ENCODE measurements at places on chromosomes 6 and 20.

- no peak for DNase-seq
Observed at GRCh38 chr6:127023001-127023778, 95.3 kb upstream of the RSPO3 start.

DNA sequence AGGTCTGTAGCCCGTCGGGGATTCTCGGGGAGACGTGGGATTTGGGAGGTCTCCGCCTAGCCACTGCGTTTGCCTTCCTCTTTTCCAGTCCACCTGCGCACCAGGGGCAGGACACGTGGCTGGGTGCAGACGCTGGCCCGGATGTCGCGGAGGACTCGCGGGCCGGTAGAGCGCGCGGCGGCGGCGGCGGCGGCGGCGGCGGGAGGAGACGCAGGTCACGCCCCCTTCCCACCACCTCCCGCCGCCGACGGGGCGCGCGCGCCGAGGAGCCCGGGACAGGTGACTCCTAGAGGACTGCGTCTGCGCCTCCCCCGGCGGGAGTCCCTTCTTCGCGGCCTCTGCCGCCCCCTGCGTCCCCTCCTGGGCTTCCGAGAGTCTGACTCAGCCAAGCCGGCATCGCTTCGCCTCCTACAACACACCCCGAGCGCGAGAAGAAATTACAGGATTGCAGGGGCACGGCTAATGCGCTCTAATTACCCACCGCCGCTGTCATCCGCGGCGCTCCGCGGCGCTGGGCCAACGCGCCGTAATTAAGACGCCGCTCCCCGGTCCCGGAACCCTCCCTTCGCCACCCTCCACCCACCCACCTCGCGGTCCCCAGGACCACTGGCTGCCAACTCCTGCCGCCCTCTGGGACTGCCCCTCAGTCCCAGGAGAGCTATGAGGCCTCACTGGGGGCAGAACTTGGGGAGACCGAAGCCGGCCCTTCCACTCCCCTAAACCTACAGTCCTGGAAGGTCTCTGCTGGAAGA is 124.5 kb downstream of the MRPL14 start:
- peak; percentile 56 for DNase-seq

- peak; percentile 20 for DNase-seq
Observed at GRCh38 chr6:135438907-135439535, 58.5 kb downstream of the AHI1 start.

- DNase-seq = no peak
Observed at GRCh38 chr20:6178537-6178936, 55.7 kb upstream of the FERMT1 start.

DNA sequence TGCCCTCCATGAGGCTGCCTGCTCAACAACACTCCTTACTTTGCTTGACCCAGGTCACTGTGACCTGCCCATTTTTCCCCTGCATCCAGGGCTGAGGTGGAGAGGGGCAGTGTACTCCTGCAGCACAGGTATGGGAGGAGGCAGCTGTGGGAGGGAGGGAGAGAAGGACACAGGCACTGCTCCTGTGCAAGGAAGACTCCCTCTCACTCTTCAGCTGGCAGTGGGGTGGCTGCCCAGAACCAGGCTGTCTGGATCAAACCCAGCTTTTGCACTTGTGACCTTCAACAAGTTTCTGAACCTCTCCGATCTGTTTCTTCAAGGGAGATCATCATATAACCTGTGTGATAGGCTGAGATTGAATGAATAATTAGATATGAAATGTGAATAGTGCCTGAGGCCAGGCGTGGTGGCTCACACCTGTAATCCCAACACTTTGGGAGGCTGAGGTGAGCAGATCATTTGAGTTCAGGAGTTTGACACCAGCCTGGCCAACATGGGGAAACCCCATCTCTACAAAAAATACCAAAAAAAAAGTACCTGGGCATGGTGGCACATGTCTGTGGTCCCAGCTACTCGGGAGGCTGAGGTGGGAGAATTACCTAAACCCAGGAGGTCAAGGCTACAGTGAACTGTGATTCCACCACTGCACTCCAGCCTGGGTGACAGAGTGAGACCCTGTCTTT is 14.1 kb downstream of the TGIF2 start:
- DNase-seq = no peak

- no peak for DNase-seq
Observed at GRCh38 chr6:39339868-39340550, 17.5 kb upstream of the KCNK16 start.

DNA sequence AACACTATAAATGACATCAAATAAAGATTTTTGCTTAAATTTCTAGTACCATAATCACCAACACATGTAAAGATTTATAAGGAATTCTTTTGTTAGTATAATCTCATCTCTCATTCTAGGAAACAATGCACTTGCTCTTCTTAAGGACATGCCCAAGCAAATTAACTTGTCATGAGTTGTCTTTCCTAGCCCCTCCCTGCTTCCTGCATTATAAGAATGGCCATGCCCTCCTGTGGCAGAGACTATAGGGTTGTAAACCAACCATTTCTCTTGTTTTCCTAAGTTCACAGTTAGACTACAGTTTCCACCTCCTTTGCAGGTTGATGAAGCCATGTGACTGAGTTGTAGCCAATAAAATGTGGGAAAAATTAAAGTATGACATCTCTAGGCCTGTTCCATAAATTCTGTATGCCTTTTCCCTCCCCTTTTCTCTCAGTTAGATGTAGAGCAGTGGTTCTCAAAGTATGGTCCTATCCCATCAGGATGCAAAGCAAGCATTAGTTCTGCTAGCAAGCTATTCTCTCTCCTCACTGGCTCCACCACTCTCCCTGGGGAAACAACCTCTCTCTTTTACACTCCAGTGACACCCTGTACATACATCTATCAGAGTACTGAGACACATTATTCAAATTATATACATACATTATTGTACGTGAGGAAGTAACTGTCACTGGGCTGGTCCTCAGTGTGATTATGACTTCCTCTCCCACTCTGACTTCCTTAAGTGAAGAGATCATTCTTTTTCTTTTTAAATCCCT is 295.0 kb downstream of the PKHD1 start:
- DNase-seq = no peak

GRCh38 chr20:13340088-13340487 is 119.0 kb downstream of the ISM1 start:
- DNase-seq = no peak

DNA sequence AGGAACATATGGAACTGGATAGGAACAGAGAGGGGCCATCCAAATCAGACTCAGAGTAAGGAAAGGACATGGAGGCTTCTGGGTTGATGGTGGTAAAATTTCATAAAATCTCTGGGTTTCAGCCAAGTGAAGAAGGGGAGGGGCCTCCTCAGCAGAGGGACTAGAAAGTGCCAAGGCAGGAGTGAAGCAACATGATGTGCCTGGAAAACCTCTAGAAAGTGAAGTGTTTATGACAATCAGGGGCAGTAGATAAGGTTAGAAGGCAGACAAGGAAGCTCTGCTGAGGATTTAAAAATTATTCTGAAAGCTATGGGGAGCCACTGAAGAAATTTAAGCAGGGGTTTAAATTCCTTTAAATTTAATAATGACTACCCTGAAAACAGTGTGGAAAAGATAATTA is 126.0 kb upstream of the TENT5A start:
- no peak for DNase-seq

DNA sequence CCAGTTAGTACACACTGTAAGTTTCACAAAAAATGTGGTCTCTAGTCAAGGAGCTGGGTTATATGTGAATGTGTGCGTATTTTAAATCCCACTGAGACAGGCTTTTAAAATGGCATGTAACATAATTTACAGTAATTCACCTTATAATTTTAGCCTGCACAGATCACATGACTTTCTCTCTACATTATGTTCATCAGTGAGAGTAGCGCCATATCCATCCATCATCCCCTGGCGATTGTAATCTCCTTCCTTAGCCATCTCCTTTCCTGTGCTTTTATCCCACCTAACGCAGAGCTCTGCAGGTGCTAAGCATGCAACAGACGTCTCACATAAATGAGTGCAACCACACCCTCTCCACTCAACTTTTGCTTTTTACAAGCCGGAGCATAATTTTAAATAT is 210.8 kb downstream of the TBC1D7 start:
- no peak for DNase-seq

- peak; percentile 77 for DNase-seq
Observed at GRCh38 chr6:41683523-41684310, 45.4 kb downstream of the MDFI start.

DNA sequence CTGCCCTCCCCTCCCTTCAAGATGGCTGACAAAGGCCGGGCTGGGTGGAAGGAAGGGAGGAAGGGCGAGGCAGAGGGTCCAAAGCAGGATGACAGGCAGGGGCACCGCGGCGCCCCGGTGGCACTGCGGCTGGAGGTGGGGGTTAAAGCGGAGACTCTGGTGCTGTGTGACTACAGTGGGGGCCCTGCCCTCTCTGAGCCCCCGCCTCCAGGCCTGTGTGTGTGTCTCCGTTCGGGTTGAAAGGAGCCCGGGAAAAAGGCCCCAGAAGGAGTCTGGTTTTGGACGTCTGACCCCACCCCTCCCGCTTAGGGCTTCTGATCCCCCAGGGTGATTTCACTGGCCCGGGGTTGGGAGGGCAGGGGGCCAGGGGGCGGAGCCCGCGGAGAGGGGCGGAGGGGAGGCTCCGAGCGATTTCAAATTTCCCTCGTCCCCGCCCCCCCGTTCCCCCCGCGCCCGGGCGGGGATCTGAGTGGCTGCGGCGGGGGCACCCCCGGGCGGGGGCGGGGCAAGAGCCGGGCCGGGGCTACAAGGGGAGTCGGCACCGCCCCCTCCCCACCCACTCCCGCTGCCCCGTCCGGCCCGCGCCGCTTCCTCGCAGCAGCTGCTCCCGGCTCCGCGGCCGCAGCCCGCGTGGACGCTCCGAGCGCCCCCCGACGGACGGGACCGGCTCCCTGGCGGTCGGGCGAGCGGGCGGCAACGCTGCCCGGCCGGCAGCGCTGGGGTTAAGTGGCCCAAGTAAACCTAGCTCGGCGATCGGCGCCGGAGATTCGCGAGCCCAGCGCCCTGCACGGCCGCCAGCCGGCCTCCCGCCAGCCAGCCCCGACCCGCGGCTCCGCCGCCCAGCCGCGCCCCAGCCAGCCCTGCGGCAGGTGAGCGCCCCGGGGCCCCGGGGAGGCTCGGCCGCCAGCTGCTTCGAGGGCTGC is at the start of gene DNMT3B:
Gene DNMT3B, plus strand, starts transcription at position 555 of the 923 bp plus-strand sequence. CDS start 17,939 bp downstream, outside the sequence.
- peak; percentile 71 for DNase-seq

DNA sequence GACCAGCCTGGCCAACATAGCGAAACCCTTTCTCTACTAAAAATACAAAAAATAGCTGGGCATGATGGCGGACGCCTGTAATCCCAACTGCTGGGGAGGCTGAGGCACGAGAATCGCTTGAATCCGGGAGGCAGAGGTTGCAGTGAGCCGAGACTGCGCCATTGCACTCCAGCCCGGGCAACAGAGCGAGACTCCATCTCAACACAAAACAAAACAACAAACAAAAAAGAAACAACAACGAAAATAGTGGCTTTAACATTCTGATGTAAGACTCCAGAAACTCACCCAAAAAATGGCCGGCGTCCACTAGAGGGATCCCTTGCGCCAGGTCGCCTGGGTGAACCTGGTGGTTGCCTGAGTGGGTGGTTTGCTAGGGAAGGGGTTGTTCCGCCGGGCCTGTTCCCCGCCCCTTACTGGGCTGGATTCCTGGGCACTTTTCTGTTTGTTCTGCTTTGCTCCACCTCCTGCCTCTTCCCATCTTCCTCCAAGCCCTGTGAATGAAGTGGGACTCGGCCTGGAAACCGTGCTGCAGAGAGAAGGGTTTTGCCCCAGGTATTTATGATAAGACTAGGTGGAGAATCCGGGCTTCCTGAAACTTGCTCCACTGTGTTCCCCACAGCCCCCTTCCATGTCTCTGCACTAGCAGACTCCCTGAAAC is 1.5 kb downstream of the PABPC1L start:
- peak; percentile 25 for DNase-seq

DNA sequence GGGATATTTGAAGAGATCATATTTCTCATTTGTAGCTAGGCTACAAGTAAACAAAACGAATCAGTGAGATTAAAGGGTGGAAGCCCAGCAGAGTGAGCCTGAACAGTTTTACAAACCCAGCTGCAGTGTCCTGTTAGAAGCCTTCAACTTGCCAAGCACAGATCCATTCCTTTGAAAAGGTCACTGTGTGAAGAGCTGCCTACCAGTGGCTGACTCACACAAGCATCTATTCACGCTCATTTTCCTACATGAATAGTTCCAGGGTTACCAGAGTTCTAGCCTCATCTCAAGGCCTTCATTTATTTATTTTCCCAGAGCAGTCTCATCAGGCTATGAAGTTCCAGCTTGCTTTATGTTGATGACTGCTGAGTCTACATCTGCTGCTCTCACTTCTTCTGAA is 25.7 kb upstream of the MLIP start:
- DNase-seq = no peak

DNA sequence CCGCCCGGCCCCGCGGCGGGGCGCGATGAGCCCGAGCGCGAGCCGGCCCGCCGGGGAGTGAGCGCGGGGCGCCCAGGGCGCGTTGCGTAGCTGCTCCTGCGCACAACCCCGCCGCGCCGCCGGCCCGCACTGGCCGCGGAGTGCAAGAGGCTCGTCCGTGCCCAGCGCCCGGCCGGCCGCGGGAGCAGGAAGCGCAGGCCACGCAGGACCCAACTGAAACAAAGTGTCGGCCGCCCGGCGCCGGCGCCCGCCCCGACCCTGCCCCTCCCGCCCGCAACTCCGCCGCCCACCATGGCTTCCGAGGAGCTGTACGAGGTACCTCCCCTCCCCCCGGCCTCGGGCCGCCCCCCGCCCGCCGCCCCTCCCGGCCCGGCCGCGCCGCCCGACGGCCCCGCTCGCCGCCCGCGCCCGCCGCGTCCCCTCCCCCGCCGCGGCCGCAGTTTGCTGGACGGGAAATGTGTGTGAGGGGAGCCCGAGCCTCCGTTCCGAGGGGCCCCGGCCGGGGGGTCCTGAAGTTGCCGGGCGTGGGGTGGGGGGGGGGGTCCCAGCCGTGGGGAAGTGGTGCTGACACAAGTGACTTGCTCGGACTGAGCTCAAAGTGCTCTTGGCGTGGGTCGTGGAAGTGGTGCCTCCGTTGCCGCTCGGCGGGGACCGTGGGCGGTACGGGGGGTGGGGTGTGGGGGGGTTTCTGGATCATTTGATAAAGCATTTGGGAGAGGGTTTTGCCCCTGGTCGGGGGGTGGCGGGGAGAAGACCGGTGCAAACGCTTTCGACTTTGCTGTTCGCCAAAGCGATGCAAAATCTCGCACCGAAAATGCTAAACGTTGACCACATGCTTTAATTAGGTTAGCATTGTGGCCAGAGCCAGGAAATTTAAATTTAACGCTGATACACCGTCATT is 539 bp downstream of the CDYL start:
- peak; percentile 36 for DNase-seq

Measured in naive B cell (primary cell).